ENCODE measurements at places on chromosomes 5 and 9.

DNA sequence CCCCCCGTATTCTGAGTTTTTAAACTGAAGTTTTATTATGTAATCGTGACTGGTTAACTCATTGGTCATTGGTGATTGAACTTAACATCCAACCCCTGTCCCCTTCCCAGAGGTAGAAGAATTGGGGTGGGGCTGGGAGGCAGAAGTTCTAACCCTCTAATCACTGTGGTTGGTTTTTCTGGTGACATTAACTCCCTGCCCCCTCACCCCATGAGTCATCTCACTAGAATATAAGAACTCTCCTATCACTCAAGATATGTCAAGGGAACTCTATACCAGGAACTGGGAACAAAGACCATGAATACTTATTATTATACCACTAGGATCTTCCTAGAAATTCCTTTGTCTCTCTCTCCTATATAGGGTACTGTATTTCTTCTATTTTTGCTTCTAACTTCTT lies 52.3 kb upstream of the CAVIN4 start:
- DNase-seq = no peak

- no peak for DNase-seq
Measured at GRCh38 chr9:72478966-72479365, 42.4 kb upstream of the TMC1 start.

DNA sequence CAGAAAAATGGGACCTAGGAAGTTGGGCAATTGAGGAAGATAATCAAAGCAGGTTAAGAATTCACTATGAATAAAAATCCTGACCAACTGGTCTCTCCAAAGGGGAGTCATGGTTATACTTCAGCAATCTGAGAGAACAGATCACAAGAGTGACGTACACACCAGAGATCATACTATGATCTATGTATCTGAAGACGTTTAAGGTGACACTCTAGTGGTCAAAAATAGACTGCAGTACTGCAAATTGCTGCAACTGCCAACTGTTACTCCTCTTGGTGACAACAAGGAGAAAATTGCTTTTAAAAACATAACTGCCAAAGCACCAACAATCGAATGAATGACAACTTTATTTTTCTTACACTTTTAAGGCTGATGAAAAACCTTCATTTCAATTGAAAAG lies 4.9 kb downstream of the AK6 start:
- peak; percentile 11 for DNase-seq

- no peak for DNase-seq
Measured at GRCh38 chr9:120781236-120781635, 12.0 kb downstream of the FBXW2 start.

DNA sequence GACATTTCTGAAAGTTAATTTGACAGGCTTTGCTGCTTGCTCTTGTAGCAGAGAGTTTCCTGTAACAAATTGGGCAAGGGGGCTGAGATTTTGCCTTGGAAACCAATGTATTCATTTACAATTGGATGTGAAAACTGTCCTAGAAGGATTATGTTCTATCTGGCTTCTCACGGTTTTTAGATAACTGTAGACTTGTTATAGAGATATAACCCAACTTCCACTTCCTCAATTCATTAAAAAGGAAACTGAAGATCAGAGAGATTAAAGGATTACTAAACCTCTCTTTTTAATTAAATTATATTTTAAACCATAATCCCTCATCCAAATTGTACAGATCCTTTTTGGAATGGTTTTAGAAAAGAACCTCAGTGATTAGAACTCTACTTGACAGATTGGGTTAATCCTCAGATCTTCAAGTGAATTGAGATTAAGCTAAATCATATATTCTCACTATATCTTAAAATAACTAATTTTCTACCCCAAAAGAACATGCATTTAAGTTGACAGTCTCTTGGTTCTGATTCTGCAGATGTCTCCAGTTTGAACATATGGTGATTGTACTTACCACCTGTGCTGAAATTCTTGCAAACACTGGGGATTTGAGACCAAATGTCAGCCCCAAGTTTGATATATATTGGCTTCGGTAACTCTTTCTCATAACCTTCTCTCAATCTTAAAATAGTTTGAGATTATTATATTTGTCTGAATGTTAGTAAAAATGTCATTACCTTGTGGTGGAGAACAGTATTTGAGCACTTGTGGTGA lies 130.1 kb upstream of the C9orf72 start:
- DNase-seq = no peak

DNA sequence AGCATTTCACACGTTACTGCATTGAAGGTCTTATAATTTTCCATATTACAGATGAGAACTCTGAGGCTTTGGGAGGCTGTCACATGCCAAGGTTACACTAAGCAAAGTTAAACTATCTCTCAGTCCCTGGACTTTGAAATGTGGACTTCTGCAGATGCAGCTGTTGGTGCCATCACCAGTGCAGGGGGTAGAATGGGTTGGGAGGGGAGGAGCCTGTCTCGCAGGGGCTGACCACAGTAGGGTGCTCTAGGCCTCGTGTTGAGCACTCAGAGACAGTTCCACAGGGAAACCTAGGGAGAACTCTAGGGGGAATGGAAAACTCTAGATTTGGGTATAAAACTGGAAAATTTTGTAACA lies 220.9 kb downstream of the MAPKAP1 start:
- no peak for DNase-seq

DNA sequence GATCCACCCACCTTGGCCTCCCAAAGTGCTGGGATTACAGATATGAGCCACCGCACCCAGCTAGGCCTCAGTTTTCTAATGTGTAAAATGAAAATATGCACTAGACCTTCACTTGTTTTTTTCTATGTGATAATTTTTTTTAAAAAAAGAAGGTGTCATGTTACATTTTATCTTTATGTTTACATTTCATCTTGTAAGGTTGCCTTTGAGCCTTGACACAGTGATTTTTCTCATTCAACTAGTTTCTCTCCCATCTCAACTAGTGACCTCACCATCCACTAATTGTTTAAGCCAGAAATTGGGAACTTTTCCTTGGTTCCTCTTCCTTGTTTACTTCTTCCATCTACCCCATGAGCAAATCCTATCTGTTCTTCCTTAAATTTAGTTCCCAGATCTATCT lies 21.5 kb downstream of the TMC1 start:
- DNase-seq = no peak

GRCh38 chr9:35107297-35108290 lies 4.7 kb upstream of the STOML2 start:
- DNase-seq = no peak

DNA sequence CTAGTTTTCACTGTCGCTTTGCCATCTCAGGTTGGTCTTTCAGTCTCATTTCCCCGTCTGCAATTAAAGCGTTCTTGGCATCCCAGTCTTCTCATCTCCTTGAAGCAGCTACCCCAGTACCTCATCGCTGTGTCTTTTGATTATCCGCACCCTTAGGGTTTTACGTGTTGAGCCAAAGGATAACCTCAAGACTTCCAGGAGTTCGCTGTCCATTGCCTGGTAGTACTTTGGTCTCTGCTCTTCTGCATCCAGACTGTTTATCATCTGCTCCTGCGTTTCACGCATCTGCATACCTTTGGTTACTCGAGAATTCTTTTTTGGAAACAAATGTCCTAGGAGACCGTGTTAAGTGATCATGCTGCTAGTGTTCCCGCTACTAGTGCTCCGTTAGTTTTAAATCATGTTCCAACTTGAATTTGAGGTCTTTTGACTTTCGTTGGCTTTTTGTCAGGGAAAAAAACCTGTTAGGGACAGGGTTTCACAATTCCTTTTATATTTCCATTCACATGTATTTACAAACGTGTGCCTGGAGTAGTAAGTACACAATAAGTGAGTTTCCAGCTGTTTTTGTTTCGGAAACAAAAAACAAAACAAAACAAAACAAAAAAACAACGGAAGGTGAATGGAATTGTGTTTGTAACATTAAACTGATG lies 888 bp downstream of the RABGAP1 start:
- DNase-seq = peak; percentile 77

DNA sequence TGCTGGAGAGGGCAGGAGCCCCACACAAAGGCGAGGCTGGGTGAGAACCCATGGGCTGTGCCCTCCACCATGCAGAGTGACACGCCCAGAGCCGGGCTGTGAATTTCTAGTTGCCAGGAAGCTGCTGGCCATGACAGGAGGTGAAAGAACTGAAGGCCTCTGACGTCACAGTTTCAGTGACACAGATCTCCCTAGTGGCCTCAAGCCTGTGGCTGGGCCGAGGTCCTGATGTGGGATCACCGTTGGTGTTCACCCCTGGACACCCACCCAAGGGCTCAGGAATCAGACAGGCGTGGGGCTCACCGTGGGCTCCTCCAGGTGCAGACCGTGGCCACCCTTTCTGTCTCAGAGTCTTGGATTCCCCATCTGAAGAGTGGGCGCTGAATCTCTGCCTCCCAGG lies 39.9 kb downstream of the MSX2 start:
- no peak for DNase-seq

- DNase-seq = no peak
Measured at GRCh38 chr5:169740435-169740834, 103.4 kb downstream of the DOCK2 start.

GRCh38 chr9:93132946-93133680 lies 938 bp downstream of the NINJ1 start:
- DNase-seq = peak; percentile 55

DNA sequence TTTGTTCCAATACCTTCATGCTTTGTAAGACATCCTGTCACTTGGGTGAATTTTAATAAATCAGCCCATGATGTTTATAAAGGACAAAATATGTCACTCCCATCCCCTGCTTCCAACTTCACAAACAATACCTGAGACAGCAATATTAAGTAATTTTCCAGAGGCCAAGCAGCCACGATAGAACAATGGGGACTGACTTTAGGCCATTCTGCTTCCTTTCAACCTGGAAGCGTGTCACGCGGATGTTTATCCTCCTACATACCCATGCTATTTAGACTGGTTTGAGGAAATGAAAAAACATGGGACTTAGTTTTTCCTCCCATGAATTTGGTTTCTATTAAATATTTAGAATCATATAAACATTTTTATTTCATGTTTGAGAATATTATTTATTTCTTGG lies 82.9 kb downstream of the GRAMD2B start:
- DNase-seq = no peak

DNA sequence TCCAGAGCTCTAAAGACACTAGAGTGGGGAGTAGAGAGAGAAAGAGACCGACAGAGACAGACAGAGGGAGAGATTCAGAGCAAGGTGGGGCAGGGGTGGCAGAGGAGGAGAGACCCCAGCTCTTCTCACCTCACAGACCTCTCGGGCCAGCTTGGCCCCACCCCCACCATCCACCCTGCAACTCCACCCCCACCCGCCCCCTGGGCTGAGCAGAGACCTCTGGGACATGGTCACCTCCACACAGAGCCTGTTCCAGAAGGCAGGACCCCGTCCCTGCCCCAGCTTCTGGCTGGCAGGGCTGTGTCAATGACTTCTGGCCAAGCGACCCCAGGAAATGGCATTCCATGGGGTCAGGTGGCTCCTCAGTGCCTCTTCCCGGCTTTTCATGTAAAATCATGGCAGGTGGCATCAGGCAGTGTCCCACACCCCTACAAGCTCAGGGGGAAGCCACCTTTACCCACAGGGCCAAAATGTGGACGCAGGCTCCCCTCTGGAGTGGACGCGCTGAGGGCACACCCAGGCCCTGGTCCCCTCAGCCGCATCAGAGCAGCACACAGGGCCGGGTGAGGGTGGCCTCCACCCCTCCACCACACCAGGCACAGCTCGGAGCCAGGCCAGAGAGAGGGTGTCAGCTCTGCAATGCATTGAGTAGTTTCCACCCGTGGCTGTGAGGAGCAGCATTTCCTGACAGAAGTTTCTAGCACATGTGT lies 131.2 kb upstream of the LPCAT1 start:
- no peak for DNase-seq

GRCh38 chr9:87670572-87671264 lies 55.2 kb upstream of the CTSL start:
- DNase-seq = no peak

DNA sequence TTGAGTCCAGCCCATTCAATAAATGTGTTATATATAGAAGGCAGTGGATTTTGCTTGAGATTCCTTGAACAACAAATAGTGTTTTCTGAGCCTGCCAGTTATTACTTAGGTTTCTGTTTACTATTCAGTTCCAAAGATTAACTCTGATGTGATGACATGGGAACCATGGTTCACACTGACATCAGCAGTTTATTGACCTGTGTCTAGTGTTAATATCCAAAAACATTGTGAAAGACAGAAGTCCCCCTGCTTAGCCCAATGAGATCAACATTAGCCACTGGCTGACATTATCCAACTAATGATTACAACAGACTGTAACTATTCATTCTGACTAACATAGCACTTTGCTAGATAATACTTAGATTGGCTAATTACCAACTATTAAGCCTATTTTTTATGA lies 14.9 kb downstream of the APBA1 start:
- DNase-seq = no peak

GRCh38 chr5:107284822-107285525 lies 385.8 kb downstream of the EFNA5 start:
- DNase-seq = no peak

- DNase-seq = no peak
Measured at GRCh38 chr5:136043551-136043950, 14.8 kb downstream of the TGFBI start.

DNA sequence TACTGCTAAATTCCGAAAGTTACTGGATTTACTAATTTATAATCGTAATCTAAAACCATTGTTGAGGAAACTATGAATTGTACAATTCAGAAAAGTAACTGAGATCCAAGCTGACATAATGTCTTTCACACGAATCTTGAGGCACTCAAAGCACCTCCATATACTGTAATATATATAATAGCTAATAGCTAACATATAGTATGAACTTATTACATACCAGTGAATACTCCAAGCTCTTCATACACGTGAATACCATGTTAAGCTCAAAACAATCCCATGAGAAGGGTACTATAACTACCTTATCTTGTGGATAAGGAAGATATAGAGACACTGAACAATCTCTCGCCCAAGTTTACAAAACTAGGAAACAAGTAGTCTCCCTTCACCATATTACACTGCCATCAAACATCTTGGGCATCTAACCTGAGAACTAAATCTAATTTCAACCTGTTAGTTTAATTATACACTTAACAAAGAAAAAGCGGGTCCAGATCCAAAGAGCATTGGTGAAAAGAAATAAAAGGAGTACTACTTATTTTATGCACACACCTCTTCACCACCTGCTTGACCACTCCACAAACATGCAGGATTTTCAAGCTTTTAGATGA lies 1.0 kb downstream of the NUDCD2 start:
- no peak for DNase-seq

DNA sequence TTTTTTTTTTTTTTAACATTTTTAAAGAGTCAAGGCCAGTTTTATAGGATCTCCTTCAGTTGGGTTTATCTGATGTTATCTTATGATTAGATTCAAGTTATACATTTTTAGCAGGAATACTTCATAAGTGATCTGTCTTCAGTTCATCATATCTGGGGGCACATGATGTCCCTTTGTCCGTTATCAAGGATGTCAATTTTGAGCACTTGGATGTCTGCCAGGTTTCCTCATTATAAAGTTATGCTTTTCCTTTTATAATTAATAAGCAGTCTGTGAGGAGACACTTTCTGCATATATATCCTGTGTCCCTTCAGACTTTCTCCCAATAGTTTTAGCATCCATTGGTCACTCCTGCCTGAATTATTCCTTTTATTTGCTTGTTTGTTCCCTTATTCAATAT lies 11.8 kb downstream of the HDHD3 start:
- no peak for DNase-seq

- no peak for DNase-seq
Measured at GRCh38 chr9:98097836-98098235, 21.2 kb downstream of the TRIM14 start.
